ENCODE measurements at places on chromosomes 7 and 10.

DNA sequence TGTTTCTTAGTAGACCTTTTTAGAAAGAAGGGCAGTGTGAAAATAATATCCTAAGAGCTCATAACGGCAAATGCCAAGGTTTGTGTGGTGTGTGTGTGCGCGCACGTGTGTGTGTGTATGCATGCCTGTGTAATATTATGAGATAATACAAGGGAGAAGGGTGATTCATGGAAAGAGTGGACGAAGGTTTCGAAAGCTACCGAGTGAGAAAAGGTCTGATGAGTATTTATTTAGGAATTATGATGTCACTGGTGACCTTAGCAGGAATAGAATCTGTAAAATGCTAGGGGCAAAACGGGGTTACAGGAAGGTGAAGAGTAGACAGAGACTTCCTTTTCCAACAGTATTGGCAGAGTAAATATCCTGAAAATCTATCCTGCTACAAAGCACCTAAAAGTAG, 107.3 kb downstream of the AHR start:
- DNase-seq = peak; percentile 88

DNA sequence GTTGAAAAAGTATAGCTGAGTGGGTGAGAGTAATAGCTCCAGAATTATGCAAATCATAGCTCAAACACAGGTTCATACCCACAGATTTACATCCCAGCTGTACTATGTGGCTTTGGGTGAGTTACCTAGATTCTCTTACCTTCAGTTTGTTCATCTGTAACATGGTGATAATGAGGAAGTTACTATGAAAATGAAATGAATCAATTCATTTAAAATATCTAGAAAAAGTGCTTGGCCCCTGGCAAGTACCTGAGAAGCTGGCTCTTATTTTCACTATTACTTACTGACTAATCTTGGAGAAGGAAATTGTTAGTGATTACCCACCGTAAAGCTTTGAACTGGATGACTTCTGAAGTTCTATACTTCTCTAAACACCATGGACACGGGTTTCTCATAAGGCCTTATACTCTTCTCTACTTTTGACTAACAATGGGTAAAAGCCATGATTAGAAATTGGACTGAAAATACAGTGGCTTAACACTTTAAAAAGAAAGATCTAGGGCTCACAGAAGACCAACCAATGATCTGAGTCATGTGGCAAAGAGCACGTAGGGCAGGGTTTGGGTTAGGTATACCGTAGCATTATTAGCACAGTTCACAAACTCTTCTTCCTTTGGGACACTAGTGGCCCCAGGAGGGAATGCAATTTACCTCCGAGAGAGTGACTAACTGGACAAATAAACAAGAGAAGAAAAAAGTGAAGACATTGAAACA, 149.2 kb downstream of the PLPP4 start:
- DNase-seq = no peak

DNA sequence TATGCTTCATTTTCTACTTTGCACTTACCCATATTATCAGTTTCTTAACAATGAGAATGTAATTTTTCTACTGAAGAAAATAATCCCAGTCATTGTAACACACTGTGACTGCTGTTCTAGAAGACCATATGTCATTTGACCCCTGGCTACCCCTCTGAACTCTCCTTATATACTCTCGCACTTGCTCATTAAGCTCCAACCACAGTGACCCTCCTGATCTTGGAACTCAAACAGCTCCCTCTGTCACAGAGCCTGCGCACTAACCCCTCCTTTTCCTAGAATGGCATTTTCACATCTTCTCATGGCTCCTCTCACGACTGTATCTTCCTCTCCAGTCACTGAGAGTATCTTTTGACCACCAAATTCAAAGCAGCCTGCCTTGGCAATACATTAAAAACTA, 169.7 kb downstream of the CACNA2D1 start:
- DNase-seq = no peak

DNA sequence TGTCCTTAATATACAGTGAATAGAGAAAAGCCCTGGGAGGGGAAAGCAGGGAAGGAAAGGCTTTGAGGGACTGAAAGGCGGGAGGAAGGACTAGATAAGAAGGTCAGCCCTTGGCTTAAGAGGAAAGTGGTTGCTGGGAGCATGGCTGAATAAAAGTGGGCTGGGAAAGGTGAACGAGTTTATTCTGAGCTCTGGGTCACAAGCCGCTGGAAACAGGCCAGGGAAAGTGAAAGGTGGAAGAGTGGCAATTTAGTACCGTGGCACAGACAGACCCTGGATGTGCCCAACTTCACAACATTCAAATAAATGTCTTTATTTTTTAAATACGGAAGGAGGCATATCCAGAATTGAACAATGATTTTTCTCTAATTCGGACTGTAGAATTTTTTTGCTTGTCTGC, 39.7 kb downstream of the TAC1 start:
- no peak for DNase-seq

- DNase-seq = no peak
Measured at GRCh38 chr7:32694182-32694581, 197.4 kb downstream of the KBTBD2 start.

DNA sequence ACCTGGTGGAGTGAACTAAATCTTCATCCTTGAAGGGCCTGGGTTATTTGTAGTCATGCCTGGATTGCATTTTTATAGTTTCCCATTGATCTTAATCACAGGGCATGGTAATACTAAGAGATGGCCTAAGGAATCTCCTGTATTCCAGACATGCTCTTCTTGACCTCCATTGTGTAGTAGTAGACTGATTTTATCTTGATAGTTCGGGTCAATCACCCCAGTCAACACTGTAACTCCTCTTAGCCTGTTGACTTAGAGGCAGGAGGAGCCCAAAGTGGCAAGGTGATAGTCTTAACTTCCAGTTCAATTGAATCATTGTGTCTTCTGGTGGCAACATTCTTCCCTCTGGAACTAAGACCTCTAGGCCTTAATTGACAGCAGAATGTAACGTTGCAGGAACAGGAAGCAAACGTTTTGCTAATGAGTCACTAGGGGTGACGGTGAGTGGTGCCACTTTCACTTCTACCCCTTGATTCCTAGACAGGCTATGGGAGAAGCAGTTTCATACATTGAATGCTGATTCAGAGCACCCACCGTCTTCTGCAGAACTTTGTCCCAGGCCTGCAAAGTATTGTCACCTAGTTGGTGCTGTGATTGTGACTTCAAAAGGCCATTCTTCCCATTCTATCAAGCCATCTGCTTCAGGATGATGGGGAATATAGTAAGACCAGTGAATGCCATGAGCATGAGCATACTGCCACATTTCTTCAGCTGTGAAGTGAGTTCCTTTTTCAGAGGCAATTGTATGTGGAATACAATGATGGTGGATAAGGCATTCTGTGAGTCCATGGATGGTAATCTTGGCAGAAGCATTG, 24.0 kb upstream of the PAPSS2 start:
- peak; percentile 53 for DNase-seq

- DNase-seq = peak; percentile 7
Measured at GRCh38 chr10:97483506-97483905, 14.7 kb downstream of the MMS19 start.

DNA sequence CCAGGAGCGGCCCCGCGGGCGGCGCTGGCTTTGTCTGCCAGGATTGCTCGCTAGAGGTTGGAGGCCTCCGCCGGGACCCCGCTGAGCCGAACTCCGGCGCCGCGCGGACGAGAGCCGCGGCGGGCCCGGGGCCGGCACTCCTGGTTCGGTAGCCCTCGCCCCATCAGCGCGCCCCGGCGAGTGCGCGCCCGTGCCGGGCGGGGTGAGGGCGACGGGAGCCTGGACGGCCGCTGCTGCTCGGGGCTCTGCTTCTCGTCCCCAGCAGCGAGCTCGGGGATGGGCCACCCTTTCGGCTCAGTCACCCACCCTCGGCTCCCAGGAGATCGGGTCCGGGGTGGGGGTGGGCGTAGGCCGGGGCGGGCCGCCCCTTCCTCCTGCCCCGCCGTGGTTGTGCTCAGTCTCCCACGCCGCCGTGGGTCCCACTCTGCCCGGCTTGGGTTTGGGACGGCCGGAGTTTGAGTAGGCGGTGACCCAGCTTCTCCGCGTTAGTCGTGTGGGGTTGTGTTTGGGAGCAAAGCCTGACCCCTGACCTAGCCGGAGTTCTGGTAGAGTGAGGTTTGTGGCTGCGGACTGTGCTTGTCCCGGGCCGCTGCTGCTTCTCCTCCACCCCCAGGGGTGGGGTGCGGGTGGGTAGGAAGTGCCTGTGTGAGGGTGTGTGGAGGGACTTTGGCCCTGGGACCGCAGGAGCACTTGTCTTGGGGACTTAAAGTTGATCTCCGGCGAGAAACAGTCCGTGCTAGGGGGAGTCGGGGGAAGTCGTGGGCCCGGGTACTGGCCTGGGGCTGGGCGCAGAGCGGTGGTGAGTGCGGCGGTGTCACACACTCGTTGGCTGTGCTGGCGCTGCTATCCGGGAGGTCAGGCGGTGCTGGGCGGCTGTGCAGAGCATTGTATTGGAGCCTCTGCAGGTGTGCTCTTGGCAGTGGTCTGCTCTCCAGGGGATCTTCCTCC, 677 bp downstream of the TSPAN14 start:
- DNase-seq = peak; percentile 70

DNA sequence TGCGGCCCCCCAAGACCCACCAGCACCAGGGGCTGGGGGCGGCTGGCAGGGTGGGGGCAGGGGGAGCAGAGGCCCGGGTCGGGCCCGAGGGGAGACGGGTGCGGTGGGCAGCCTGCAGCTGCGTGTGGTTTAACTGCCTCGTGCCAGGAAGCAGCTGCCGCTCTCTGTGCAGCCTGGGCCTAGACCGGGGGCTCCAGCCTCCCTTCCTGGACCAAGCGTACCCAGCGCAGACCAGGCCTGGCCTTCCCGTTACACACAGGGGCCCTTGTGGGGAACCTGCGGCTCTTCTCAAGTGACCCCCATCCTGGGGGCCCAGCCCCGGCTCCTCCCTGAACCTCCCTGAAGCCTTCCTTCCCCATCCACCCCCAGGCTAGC, 6.6 kb upstream of the INTS1 start:
- DNase-seq = no peak

DNA sequence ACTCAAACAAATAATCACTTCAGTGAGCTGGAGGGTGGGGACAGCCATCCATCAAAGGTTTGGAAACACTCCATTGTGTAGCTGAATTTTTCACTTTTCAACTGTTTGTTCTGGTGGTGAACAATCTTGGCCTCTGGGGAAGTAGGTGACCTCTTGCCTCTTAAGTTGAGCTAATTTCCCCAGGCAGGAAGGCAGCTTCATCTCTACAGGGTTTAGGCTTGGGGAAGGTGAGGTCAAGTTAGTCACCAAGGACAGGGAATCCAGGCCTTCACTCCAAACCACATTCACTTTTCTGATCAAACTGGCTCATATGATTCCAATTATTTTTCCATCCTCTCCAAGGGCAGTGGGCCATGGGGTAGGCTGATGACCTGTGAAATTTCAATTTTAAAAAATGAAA, 138.3 kb upstream of the HABP2 start:
- DNase-seq = no peak

- no peak for DNase-seq
Measured at GRCh38 chr10:68330852-68331454, 911 bp upstream of the HNRNPH3 start.

DNA sequence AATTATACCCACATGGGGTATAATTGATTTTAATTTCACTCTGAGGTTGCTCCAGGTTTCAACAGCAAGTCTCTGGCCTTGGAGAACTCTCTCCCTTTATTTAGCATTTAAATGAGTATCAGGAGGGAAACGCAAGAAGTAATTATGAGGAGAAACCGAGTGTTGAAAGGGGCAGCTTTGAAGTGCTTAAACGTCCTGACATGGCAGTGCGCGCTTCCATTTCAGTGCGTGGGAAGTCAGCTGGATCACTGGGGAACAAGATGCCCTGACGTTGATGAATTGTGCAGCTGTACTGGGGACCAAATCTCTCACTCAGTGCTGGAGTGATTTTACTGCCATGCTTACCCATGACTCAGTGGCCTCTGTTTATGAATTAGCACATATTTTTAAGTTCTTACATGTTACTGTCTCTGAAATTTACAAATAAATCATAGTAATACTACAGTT, 106.0 kb upstream of the PRR15 start:
- peak; percentile 44 for DNase-seq

GRCh38 chr10:96021332-96021731, 22.1 kb upstream of the CCNJ start:
- DNase-seq = no peak

All from adipocyte (in vitro differentiated cells).